GM12864 (cell line): ENCODE measurements at places on chromosomes 7 and 10.

- no peak for DNase-seq
Observed at GRCh38 chr10:132175907-132176581, 10.7 kb upstream of the DPYSL4 start.

GRCh38 chr7:94228678-94229077 is 166.0 kb upstream of the COL1A2 start:
- DNase-seq = no peak

DNA sequence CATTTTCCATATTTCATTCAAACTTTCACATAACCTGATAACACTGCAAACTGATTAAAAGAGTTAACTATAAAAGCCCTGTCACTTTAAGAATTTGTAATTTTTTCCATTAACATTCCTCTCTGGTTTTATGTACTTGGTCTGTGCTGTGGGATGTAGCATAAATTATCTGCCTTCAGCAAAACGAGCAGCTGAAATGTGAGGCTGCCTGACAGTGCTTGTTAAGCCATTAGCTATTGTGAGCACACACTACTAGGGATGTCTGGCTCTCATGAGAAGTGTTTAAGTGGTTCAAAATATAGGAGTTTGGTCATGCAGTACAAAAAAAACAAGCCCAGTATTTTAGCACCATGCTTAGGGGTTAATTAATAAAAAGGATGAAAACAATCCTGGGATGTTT is 63.0 kb downstream of the HOXA1 start:
- DNase-seq = no peak

- DNase-seq = no peak
Observed at GRCh38 chr10:130776724-130777123, 534.8 kb downstream of the TCERG1L start.

DNA sequence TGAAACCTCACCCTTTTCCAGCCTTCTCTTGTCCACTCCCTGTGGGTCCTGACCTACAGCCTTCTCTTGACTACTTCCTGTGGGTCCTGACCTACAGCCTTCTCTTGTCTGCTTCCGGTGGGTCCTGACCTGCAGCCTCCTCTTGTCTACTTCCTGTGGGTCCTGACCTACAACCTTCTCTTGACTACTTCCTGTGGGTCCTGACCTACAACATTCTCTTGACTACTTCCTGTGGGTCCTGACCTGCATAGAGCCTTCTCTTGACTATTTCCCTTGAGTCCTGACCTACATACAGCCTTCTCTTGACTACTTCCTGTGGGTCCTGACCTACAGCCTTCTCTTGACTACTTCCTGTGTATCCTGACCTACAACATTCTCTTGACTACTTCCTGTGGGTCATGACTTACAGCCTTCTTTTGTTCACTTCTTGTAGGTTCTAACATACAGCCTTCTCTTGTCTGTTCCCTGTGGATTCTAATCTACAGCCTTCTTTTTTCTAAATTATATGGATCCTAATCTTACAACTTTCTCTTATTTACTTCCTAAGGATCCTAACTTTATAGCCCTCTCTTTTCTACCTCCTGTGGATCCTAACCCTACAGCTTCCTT is 36.5 kb downstream of the C10orf71 start:
- DNase-seq = no peak

- DNase-seq = no peak
Observed at GRCh38 chr10:120047926-120048325, 155.4 kb downstream of the SEC23IP start.

GRCh38 chr10:78445308-78445707 is 411.6 kb downstream of the RPS24 start:
- DNase-seq = no peak

- no peak for DNase-seq
Observed at GRCh38 chr7:137269240-137269639, 74.3 kb downstream of the PTN start.

GRCh38 chr7:127123220-127123619 is 129.5 kb downstream of the GRM8 start:
- DNase-seq = no peak

DNA sequence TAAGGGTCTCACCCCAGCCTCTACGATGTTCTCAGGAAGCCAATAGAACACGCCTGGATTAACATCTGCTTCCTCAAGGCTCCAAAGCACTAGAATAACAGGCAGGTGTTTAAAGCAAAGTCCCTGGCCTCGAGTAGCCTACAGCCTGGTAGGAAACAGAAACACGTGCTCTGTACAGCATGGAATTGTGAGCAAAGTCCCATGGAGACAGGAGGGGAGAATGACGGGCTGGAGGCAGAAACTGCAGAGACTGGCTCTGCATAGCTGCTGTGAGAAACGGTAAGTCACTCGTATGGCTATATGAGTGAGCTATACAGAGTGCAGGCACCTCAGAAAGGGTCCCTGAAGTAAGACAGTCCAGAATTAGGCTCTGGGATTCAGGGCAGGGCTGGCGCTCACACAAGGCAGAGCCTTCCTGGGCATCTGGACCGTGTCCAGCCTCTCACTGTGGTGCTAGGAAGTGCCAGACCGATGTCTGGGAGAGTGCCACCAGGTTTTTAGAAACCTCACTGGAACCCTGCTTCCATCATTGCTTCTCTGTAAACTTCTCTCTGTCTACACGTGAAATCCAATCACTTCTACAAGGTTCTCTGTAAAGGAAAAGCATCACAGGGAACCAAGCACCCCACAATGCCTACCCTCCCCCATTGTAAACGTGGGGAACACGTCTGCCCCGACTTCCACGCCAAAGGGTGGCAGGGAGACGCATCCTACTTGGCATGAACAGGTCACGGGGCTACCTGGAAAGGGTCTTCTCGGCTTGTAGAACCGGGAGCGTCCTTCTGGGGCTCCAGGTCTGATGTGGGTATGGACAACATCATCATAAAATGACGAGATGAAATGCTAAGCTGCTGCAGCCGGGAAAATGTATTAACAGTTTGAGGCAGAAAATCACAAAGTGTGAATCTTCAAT is 38.8 kb upstream of the SHH start:
- DNase-seq = no peak

- no peak for DNase-seq
Observed at GRCh38 chr7:11069591-11069990, 95.9 kb downstream of the PHF14 start.
